ENCODE measurements at places on chromosomes 3 and 15. TPM values are rescaled to one million over a fixed set of nuclear protein-coding genes. Genes with fewer than 3 reads are reported as not detected.

The CD200R1 gene
- total RNA-seq = under 0.01 TPM

The IL5RA gene
- total RNA-seq = not detected

The BFSP2 gene
- total RNA-seq = not detected

The BDH1 gene
- total RNA-seq = 3.1 TPM
